CD4-positive, alpha-beta T cell treated with Interleukin-12 subunit alpha and Interleukin-12 subunit beta, for 1 hour (primary cell): ENCODE measurements at places on chromosomes 3 and 15.

DNA sequence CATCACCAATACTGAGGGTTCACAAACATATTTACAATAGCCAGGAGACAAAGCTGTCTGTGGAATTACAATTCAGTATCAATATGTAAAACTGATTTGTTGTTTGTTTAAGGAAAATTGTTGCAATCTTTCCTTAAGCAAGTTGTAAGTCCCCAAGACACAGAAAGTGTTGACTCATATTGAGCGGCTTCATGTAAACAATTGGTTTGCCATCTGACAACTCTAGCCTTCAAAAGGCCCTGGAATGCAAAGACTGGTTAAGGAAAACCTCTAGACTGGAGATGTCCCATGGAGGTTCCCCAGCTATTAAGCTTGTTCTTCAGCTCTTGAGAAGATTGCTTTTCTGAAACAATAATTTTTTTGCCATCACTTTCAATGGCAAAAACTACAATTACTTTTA, 283.7 kb upstream of the PROK2 start:
- no peak for DNase-seq

DNA sequence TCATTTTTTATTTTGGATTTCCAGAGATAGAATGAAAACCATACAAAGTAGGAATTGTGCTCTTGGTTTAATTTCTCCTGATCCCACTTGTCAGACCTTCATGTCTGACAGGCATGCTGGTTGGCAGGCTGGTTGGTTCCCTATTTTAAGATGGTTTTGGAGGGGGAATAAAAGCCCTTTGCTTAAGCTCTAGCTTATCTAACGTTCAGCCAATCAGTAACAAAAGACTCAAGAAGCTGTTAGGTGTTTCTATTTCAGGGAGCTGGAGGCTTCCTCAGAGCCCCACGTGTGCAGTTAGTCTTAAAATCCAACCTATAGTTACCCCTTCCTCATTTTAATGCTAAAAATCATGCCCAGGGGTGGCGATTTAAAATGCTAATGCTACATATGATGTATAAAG, 40.5 kb upstream of the XIRP1 start:
- DNase-seq, result no peak

GRCh38 chr3:98750276-98750919, 12.7 kb upstream of the ST3GAL6 start:
- DNase-seq, result no peak

DNA sequence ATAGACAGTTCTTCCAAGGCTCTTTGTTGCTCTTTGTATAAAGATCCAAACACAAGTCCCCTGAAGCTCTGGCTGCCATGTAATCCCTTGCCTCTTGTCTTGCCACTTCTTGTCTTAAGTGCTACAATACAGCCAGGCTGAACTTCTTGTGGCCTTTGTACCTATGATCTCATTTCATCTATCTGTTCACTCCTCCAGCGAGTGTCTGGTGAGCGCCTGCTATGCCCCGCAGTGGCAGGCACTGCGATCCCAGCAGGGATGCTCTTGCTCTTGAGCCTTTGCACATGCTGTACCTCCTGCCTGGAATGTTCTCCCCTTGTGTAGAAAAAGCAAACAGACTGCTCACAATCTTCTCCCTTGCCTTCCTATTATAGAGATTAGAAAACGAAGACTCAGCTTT, 81.9 kb upstream of the ADPGK start:
- no peak for DNase-seq

- DNase-seq, result no peak
Measured at GRCh38 chr3:149015393-149015792, 24.1 kb downstream of the GYG1 start.

DNA sequence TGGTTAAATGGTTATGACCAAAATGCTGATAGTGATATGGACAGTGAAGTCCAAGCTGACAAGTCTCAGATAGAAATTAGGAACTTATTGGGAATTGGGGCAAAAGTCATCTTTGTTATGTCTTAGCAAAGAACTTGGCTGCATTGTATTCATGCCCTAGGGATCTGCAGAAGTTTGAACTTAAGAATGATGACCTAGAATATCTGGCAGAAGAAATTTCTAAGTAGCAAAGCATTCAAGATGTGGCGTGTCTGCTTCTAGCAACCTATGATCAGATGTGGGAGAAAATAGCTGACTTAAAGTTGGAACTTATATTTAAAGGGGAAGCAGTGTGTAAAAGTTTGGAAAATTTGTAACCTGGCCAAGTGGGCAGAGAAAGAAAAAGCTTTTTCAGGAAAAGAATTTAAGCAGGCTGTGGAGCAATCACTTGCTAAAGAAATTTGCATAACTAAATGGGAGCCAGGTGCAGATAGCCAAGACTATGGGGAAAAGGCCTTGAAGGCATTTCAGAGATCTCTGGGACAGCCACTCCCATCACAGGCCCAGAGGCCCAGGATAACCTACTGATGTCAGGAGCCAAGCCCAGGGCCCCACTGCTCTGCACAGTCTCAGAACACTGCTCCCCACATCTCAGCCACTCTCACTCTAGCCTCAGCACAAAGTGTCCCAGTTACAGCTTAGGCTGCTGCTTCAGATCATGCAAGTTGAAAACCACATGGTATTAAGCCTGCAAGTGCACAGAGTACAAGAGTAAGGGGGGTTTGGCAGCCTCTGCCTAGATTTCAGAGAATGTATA, 147.8 kb upstream of the TGFBR2 start:
- no peak for DNase-seq

- no peak for DNase-seq
Measured at GRCh38 chr3:128269796-128270195, 116.5 kb downstream of the EEFSEC start.

DNA sequence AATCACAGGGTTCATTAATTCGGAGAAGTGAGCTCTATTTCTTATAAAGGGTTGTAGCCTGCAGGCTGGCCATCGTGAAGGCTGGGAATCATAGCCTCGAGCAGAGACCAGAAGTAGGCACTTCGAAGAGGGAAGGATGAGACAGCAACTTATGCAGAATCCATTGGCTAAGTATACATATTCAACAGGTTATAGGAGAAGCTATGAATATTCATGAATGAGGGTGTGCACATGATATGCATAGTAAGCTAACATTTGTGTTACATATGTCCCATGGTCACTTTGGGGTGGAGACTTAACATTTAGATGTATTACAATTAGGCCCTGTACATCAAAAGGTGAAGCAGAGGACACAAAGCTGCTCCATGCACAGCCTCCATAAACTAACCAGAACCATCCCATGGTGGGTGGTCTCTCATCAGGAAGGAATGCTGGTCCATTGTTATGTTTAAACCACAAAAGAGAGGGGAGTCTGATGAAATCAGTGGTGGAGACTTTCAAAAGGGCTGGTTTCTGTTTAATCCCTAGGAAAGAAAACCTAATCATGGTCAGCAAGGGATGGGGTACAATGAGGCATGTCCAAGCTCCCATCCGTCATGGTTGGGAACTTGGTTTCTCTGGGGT, 80.8 kb upstream of the FHIT start:
- DNase-seq, result no peak

GRCh38 chr3:36164400-36164799, 215.9 kb upstream of the STAC start:
- no peak for DNase-seq

DNA sequence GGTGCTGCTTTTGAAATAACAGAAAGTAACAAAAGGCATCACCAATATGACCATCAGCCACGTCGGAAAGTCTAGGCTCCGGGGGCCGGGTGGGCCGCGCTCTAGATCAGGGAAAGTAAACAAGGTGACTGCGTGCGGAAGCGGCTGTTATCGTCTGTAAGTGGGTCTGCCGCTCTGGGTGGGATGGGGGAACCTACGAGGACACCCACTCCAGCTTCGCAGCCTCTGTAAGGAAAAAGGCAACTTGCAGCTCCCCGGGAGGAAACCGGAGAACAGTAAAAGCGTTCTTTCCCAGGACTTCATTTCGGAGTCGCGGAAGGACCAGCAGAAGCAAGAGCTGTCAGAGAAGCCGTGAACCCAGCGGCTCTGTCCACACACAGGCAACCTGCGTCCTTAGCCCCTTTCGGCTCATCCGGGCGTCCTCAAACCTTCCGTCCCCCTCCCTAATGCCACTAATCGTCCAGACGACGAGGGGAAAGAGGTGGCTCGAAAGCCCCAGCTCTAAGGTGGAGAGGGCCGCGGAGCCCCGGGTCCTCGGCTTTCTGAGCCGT, 461 bp downstream of the XRN1 start:
- DNase-seq, result peak; percentile 56

DNA sequence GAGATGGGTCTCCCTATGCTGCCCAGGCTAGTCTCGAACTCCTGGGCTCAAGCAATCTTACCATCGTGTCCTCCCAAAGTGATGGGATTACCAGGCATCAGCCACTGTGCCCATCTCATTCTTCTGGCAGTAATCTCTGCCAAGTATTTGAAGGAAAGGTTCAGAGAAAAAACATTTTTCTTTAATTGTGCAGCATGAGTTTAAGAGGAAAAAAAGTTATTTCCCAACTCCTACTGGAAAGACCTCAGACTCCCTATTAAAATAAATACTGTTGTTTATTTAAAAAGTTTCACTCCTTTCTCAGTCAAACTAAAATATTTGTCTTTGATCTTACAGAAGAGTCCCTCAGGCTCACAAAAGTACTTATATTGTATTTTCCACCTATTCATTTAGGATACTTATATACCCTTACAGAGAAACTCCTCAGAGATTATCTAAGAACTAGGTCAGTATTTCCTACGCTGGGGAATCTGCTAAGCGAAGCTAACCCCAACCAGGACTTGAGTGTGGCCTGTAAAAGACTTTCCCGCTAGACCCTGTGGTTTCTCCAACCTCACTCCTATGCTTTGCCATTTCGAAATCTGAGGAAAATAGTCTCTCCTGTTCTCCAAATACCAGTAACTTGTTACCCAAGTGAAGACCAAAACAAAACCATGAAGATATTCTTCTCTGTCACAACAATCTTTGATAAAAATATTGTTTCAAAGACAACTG, 28.7 kb downstream of the WWTR1 start:
- DNase-seq, result no peak

GRCh38 chr15:32993285-32993684, 201.2 kb downstream of the FMN1 start:
- DNase-seq, result no peak

DNA sequence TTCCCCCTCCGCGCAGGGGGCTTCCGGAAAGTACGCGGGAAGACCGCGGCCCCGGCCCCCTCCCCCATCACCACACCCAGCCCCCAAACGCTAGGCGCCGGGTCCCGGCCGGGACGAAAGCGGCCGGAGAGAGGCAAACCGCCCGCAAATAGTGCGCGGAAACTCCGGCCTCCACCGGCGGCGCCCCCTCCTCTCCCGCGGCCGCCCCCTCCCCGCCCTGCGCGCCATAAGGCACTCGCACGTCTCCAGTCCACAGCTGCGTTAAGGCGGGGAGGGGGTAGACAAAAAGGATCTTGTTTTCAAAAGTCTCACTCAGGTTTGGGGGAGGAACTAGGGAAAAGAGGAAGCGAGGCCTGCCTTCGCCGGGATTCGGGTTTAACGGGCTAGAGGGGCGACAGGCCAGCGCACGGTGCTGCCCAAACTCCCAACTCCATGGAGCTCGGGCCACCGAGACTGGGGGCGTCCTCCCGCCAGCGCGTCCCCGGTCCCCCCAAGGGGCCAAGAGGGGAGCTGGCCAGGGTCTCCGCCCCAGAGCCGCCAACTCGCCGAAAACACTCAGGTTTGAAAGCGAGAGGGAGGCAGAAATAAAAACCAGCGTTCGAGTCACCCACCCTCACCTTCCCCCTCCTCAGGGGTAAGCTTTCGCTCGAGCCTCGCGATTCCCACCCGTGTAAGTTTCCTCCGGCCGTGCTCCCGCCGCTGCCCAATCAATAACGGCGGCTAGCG, 1.8 kb downstream of the ANP32A start:
- peak; percentile 37 for DNase-seq

DNA sequence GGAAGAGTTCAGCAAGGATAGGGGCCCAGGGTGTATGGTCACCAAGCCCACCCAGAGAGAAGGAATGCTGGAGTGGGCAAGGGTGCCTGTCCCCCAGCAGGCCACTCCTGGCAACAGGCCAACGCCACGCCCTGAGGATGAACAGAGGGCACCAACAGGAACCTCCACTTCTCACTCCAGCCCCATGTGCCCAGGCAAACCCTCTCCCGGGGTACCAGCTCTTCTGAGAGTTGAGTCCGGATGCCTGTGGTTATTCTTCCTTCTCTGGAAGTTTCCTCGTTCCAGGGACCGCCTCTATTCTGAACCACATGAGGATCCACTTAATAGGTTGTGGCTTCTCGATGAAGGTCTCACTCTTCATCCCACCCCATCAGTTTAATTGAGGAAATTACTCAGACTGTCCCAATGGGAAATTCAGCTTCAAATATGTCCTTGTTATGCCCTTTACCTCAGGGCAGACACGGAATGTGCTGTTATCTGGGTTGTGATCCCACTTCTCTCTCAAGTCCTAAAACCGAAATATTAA, 114.3 kb downstream of the LIPC start:
- no peak for DNase-seq

DNA sequence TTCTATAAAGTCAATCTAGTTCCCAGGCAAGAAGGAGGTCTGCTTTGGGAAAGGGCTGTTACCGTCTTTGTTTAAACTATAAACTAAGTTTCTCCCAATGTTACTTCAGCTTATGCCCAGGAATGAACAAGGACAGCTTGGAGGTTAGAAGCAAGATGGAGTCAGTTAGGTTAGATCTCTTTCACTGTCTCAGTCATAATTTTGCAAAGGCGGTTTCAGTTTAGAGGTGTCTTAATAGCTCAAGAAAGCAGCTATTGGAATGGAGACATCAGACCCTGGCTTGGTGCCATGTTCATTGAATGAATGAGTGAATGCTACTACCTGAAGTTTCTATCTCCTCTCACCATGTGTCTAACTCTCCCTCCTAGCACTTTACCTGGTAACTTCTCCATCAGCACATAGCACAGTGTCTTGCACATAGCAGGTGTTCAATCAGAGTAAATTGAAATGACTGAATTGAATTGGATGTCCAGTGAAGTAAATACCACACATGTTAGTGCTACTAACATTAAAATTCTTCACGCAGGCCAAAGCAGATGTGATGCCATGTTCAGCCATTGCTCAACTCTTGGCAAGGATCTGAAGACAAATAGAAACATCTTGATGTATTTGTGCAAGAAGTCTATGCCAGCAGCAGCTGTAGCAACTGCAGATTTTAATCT, 28.2 kb downstream of the CLEC3B start:
- DNase-seq, result no peak

GRCh38 chr15:88680241-88681001, 41.6 kb downstream of the ISG20 start:
- DNase-seq, result no peak

GRCh38 chr3:186569779-186570095, 783 bp upstream of the DNAJB11 start:
- no peak for DNase-seq

DNA sequence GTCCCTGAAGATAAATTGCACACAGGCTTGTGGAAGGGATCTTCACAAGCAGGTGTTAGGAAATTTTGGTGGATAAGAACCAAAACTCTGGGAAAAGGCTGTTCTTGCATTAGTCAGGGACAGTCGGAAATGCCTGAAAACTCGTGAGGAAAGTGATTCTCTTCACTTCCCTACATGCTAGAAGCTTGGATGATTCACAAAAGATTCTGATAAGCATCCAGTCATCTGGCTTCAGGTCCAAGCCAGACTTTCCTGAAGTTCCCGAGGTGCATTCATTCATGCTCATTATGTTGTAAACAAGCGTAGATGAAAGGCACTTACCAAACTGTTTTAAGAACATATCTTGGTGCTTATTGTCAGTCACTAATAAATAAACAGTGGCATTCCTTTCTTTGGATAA, 1028.7 kb downstream of the NTRK3 start:
- DNase-seq, result no peak

- DNase-seq, result no peak
Measured at GRCh38 chr15:91568036-91568435, 285.5 kb upstream of the SLCO3A1 start.

GRCh38 chr3:126488185-126488584, 12.5 kb upstream of the ZXDC start:
- no peak for DNase-seq

- no peak for DNase-seq
Measured at GRCh38 chr15:42153874-42154211, 2.6 kb downstream of the PLA2G4F start.

- no peak for DNase-seq
Measured at GRCh38 chr15:27017168-27017809, 46.3 kb downstream of the GABRG3 start.
